ENCODE measurements at places on chromosomes 4 and X.

GRCh38 chrX:46712764-46713163 is 46.2 kb downstream of the SLC9A7 start:
- DNase-seq = no peak

DNA sequence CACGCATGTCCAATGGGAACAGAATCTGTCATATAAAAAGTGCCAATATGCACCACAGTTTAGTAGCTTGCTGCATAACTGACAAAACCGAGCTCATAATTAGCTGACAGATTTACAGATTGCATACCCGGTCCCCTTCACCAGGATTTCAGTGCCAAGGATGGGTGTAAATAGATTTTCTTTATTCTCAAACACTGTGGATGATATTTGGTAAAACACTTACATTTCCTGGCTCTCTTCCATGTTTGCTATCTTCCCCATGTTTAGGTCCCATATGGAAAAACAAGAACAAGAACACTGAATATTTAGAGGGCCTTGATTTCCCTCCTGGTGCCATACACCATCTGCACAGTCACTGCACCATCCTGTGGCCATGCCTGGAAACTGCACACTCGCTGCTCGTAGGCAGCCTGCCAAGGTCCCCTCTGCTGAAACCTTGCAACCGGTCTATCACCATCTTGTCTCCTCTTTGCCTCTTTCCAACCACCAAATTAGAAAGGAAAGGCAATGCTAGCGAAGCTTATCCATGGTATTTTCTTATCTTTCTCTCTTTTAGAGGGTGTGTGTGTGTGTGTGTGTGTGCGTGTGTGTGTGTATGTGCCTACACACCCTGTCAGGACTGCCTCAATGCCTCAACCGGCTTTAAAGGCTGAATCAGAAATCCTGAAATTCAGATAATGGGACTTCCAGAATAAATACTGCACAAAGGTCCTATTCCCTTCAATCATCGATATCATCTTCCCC is 124.2 kb upstream of the MBNL3 start:
- no peak for DNase-seq

DNA sequence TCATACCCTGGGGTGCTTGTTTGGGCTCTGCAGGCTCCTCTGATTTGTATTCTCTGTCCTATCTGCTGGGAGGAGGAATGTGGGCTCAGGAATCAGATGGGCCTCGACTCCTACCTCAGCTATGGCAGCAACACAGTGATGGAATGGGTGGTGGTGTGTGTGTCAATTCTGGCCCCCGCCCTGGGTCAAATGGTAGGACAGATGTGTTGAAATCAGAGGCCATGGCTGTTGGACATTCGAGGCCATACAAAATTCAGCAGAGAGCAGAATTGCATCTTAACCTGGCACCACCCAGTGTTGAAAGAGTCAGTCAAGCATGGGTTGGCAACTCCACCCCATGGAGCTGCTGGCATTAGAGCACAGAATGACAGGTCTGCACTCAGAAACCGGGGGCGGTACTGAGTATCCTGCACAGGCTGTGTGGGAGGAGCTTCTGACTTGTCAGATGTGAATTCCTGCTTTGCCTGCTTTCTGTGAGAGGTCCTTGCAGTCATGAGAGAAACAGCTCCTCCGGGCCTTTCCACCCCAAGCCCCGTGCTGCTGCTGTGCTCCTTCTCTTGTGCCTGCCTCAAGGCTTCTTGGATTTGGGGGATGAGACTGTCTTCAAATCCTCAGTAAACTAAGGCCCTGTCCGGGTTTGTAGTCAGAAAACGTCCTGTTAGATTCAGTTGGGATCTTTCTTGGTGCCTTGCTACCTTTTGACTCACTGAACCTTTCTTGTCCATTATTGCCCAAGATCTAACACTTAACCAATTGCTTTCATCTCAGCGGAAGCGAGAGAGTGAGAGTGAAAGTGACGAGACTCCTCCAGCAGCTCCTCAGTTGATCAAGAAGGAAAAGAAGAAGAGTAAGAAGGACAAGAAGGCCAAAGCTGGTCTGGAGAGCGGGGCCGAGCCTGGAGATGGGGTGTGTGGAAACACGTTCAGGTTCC is 13.0 kb downstream of the DKC1 start:
- no peak for DNase-seq

DNA sequence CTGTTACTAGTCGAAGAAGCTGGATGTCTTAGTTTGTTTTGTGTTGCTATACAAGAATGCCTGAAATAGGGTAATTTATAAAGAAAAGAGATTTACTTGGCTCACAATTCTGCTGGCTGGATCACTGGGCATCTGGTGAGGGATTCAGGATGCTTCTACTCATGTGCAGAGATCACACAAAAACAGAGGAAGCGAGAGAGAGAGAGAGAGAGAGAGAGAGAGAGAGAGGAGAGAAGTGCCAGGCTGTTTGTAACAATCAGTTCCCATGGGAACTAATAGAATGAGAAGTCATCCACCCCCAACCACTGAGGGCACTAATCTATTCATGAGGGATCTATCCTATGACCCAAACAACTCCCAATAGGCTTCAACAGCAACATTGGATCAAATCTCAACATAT is 66.2 kb upstream of the FAM9A start:
- DNase-seq = no peak

DNA sequence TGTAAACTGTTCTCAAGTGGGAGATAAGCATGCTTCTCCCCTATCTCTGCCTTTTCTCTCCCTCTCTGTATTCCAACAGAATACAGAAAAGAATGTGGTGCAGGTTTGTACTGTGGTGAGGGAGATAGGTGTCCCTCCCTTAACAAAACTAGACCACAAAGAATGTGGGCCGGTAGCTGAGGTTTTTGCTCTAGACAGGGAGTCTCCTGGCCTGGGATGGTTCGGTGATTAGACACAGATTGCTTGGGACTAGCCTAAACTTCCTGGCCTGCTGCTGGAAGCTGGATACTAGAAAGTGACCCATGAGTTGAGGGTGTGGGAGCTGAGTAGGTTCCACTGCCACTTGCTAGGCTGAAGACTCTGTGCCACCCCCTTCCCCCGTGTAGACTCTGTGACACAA is 143.0 kb downstream of the CXXC4 start:
- DNase-seq = no peak

GRCh38 chr4:2795300-2795892 is 2.5 kb downstream of the SH3BP2 start:
- no peak for DNase-seq

DNA sequence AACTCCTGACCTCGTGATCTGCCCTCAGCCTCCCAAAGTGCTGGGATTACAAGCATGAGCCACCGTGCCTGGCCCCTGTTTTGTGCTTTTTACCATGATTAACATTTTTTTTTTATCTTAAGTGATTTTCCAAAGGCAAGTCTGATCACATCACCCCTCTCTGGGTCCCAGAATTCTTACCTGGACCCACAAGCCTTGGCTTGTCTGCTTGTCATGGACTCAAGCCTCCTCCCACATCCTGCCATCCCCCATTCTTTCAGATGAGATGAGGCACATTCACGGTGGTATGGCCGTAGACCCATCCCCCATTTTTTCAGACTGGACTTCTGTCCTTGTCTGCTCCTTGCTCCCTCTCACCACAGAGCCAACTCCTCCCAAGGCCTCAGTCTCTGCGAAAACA is 55.3 kb downstream of the APLN start:
- no peak for DNase-seq

GRCh38 chr4:153538487-153539357 is 72.6 kb downstream of the TMEM131L start:
- no peak for DNase-seq

DNA sequence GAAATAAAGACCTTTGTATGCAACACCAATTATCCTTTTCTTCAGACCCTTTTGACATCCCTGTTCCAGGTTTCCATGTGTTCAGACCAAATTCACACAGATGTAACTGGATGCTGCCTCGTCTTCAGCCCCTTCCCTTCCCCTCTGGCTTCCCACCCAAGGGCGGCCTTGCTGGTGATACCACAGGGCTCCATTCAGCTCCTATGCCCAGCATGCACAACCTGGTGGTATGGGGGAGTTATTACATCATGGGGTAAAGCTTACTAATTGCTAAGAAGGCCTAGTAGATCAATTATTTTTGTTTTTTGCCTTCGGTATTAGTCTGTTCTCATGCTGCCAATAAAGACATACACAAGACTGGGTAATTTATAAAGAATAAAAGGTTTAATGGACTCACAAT is 317.0 kb upstream of the CXXC4 start:
- no peak for DNase-seq

DNA sequence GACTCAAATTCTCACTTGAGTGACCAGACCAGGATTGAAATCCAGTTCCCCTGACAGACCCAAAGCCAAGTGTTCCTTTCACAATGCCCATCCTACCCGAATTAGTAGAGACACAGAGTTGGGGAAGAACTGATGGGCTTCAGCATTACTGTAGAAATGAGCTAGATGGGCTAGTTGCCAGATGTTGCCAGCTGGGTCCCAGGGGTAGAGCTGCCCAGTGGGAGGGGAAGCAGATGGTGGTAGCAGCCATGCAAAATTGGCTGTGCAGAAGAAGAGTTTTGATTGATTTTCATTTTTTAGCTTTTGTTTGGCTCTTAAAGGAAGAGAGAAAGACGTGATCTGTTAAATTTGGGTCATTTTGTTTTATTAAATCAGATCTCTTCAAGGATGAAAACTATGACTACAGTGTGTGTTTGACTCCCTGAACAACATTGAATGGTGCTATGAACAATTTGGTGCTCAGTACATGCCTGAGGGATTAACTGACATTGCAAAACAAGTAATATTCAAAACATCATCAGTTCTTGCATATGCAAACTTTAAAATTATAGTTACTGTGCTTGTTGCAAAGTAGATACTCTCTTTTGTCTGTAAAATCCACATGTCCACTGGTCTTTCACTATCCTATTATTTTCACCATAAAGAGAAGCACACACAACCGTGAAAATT is 86.0 kb downstream of the PARM1 start:
- no peak for DNase-seq

DNA sequence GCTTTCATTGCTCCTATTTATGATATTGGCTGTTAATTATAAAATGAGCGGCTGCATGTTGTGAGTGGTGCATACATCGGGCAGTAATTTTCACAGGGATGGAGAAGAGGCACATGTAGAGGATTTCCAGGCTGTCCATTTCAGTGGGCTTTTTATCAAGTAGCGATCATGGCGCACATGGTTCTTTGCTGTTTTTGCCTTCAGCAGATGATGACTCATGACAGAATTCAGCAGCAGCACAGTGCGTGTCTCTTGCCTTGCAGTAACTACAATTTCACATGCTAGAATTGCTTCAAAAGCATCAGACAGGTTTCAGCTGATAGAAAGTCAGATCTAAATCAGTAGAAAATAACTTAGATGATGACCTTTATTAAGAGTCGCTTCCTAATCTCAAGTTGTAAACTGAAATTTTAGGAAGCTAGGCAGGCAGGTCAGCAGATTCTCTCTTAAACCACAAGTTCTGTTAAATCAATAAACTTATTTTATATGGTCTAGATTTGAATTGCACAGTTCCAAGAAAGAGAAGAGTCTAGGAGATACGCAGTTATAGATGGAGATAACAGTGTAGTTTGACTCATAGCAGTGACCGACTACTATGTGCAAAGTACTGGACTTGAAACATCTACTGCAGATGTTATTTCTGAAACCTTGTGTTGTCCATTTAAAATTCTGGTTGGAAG is 35.8 kb downstream of the LRP2BP start:
- no peak for DNase-seq

DNA sequence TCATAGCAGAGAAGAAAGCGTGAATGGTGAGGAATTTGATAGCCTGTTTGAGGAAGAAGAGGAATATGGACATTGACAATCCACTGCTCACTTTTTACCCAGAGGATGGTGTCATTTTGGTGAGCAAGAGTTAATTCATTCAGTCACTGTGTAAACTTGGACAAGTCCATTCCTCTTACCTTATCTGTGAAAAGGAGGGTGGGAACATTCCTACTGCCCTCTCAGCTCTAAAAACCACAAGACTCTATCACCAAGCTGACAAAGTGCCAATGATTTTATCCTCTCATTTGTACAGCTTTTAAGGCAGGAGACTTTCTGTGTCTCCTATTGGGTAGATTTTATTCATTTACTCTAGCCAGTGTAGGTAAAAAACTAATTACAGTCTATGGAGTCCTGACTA is 103.8 kb downstream of the LUZP4 start:
- no peak for DNase-seq

DNA sequence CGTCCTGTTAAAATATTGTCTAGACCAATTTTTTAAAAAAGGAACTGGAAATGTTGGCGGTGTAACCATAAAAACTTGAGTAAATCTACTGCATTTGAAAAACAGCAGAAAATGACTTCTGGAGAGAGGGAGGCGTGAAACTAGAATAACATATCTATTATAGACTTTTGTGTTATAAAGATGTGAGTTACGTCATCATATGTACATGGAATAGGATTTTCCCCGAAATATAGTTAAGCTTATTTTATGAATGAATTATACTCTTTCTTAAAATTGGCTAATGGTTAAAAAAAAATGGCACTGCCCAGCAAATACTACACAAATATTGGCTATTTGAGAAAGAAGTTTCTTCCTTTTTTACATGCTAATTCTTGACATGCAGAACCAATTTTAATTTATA is 147.1 kb upstream of the TEX13C start:
- no peak for DNase-seq

GRCh38 chr4:10737337-10737736 is 52.8 kb upstream of the CLNK start:
- DNase-seq = no peak

- DNase-seq = no peak
Observed at GRCh38 chrX:153968255-153968654, 3.4 kb downstream of the HCFC1 start.

GRCh38 chr4:88446124-88446523 is 10.8 kb upstream of the HERC5 start:
- no peak for DNase-seq

- no peak for DNase-seq
Observed at GRCh38 chr4:54664400-54664799, 6.6 kb downstream of the KIT start.

- DNase-seq = no peak
Observed at GRCh38 chr4:128123036-128123435, 61.9 kb downstream of the LARP1B start.

DNA sequence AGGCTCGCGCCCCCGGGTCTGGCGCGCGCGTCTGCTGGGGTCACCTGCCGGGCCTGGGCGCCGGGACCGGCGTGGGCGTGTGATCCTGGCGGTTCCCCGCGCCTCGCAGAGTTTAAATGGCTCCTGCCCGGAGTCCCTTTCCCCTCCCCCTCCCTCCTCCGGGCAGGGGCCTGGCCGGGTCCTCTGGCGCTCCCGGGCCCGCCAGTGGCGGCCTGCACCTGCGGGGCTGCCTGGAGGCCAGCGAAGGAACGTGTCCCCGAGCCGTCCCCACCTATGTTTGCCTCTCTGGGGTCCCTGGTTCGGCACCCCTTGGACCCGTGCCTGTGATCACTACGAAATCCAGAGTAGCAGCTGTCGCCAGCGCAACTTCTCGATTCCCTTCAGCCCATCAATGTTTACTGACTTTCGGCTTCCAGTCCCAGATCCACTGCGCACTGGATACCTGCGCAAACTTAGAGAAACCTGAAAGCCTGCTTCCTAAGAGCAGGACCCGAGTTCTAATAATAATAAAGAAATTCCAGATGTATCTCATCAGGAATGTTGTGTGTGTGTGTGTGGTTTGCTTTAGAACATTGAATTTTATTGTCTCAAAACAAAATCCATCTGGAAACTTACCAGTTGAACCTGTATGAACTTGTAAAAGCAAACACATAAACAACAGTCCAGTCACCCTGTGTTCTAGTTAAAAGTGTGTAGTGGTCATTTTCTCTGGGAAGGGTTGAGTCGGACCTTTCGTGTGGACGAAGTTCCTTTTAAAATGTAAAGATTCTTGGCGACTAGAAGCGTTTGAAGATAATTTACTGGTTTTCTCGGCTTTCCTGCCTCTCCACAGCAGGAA is 788 bp downstream of the SHROOM2 start:
- DNase-seq = no peak

All from stimulated activated CD8-positive, alpha-beta memory T cell treated with anti-CD3 and anti-CD28 coated beads, Interleukin-15, amount 100 ng/mL, for 24 hours (primary cell).